ENCODE measurements at places on chromosomes 7 and 10. TPM values are rescaled to one million over a fixed set of nuclear protein-coding genes. Genes with fewer than 3 reads are reported as not detected.

GRCh38 chr7:53642361-53642760 is 606.9 kb downstream of the POM121L12 start:
- DNase-seq = no peak
- H3K36me3 ChIP-seq = no peaks in the 10 kb centered on the region
- H3K4me1 ChIP-seq = no peaks in the 10 kb centered on the region
- no peak overlapping the region for H3K4me3 ChIP-seq
- no peaks in the 10 kb centered on the region for H3K27me3 ChIP-seq

DNA sequence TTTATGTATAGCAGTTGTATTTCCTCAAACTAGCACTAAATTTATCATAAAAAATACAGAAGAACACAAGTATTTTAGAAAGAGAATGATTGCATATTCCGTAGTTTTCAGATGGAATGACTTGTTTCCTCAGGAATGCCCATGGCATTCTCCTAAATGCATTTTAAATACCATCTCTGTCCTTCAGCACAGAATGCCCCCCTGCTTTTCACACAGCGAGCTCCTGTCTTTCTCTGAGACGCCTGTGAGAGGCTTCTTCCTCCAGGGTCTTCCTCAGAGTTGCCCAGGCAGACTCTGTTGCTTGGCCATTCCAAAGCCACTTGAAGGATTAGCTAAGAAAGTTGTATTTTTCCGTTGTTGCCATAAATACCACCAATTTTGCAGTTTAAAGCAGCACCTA is 10.1 kb downstream of the LANCL2 start:
- H3K27me3 ChIP-seq = no peaks in the 10 kb centered on the region
- no peaks in the 10 kb centered on the region for H3K36me3 ChIP-seq
- peaks cover 4% of the 10 kb centered on the region for H3K4me1 ChIP-seq
- no peak for DNase-seq

- no peaks in the 10 kb centered on the region for H3K36me3 ChIP-seq
- H3K27me3 ChIP-seq = no peaks in the 10 kb centered on the region
- DNase-seq = peak; percentile 88
- H3K4me1 ChIP-seq = peaks cover 12% of the 10 kb centered on the region
Measured at GRCh38 chr10:132133005-132133404, 53.7 kb upstream of the DPYSL4 start.

- no peak overlapping the region for H3K27ac ChIP-seq
- H3K27me3 ChIP-seq = peaks cover 23% of the 10 kb centered on the region
Measured at GRCh38 chr7:73638911-73639310, 14.6 kb upstream of the MLXIPL start.

DNA sequence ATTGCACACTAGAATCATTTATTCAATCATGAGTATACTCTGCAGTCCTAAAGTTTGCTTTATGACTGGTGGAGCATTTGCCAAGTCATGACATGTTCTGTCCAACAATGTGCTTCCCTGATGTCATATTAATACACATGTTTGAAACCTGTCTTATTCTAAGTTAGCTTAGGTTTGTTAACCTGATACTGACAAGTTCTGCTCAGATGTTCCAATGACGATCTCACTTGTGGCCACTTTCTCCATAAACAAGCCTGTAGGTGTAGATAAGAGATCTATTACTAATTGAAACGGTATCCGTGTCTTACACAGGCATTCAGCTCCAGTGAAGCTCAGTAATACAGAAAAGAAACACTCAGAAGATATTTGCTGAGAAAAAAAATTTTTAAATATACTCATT is 64.9 kb downstream of the GPR37 start:
- DNase-seq = no peak
- no peaks in the 10 kb centered on the region for H3K27me3 ChIP-seq
- no peak overlapping the region for H3K4me3 ChIP-seq
- no peaks in the 10 kb centered on the region for H3K36me3 ChIP-seq
- no peak overlapping the region for H3K27ac ChIP-seq
- H3K4me1 ChIP-seq = no peaks in the 10 kb centered on the region

- H3K27ac ChIP-seq = no peak overlapping the region
- H3K36me3 ChIP-seq = peaks cover 20% of the 10 kb centered on the region
Measured at GRCh38 chr7:116733924-116734580, 62.1 kb downstream of the MET start.

- H3K27me3 ChIP-seq = no peaks in the 10 kb centered on the region
- H3K4me3 ChIP-seq = no peak overlapping the region
- no peak overlapping the region for H3K27ac ChIP-seq
- DNase-seq = peak; percentile 66
- H3K4me1 ChIP-seq = peaks cover 7% of the 10 kb centered on the region
Measured at GRCh38 chr7:117212969-117213877, 109.6 kb downstream of the WNT2 start.

DNA sequence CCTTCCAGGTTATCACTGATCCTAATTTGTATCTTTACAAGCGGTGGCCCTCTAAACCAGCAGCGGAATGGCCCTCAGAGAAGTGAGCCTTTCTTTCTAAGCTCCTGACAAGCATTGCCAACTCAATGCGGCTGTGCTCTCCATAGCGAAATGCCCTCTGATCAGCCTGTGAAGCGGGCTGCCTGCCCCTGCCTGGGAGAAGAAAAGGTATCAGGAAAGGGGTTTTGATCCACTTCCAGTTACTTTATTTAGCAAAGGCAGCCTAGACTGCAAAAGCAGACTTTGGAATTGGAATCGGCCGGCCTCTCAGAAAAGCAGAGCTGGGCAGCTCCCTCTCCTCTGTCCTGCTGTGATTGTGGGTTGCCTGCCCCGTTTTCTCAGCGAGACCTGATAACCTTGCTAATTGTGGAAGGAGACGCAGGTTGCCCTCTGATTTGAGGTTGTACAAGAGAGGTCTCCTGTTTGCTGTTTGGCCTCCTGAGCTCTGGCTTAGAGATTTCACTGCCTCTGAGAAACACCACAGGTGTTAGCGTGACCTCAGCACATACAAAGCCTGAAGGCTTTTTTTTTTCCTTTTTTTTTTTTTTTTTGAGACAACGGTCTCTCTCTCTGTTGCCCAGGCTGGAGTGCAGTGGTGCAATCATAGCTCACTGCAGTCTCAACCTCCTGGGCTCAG is 53.9 kb upstream of the SH2B2 start:
- H3K27ac ChIP-seq = no peak overlapping the region
- H3K27me3 ChIP-seq = no peaks in the 10 kb centered on the region
- H3K36me3 ChIP-seq = peaks cover 5% of the 10 kb centered on the region

DNA sequence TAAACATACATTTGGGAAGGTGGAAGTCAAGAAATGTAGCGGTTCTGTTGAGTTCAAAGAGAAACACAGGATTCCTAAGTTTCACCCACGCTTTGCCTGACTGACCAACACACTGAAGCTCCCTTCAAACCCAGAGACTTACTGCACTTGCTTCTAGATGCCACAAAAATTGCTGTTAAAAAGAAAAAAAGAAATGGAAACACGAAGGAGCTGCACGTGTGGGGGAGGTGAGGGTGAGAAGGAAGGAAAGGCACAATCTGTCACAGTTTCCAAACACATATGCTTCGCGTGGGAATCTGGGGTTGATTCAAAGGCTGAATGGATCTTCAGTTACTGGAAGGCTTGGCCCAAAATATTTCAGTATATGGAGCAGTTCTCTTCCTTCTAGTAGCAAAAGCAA is 495.6 kb downstream of the DNAJB6 start:
- DNase-seq = no peak
- H3K27ac ChIP-seq = no peak overlapping the region
- H3K36me3 ChIP-seq = no peaks in the 10 kb centered on the region
- no peak overlapping the region for H3K4me3 ChIP-seq
- H3K4me1 ChIP-seq = no peaks in the 10 kb centered on the region

GRCh38 chr7:120114626-120115025 is 158.3 kb upstream of the KCND2 start:
- DNase-seq = no peak
- no peak overlapping the region for H3K4me3 ChIP-seq
- no peaks in the 10 kb centered on the region for H3K27me3 ChIP-seq
- no peak overlapping the region for H3K27ac ChIP-seq
- H3K36me3 ChIP-seq = no peaks in the 10 kb centered on the region

DNA sequence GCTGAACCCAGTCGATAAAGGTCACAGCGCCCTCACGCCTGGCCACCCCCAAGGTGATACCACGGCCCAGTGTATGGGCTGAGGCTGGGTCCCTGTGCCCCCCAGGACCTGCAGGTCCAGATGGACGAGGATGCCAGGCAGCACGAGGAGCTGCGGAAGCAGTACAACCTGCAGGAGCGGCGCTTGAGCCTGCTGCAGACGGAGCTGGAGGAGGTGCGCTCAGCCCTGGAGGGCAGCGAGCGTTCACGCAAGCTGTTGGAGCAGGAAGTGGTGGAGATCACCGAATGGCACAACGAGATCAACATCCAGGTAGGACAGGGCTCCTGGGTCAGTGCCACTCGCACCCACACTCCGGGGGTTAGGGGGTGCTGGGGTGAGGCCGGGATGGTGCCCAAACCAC is 24.2 kb upstream of the ARPC1A start:
- H3K27me3 ChIP-seq = no peaks in the 10 kb centered on the region
- H3K27ac ChIP-seq = no peak overlapping the region
- H3K4me1 ChIP-seq = no peaks in the 10 kb centered on the region
- no peak overlapping the region for H3K4me3 ChIP-seq
- no peaks in the 10 kb centered on the region for H3K36me3 ChIP-seq
- DNase-seq = no peak

GRCh38 chr7:41692251-41692650 is 10.6 kb downstream of the INHBA start:
- no peaks in the 10 kb centered on the region for H3K27me3 ChIP-seq
- no peak overlapping the region for H3K27ac ChIP-seq
- H3K4me1 ChIP-seq = peaks cover 35% of the 10 kb centered on the region
- H3K4me3 ChIP-seq = no peak overlapping the region
- H3K36me3 ChIP-seq = peaks cover 97% of the 10 kb centered on the region
- DNase-seq = no peak

DNA sequence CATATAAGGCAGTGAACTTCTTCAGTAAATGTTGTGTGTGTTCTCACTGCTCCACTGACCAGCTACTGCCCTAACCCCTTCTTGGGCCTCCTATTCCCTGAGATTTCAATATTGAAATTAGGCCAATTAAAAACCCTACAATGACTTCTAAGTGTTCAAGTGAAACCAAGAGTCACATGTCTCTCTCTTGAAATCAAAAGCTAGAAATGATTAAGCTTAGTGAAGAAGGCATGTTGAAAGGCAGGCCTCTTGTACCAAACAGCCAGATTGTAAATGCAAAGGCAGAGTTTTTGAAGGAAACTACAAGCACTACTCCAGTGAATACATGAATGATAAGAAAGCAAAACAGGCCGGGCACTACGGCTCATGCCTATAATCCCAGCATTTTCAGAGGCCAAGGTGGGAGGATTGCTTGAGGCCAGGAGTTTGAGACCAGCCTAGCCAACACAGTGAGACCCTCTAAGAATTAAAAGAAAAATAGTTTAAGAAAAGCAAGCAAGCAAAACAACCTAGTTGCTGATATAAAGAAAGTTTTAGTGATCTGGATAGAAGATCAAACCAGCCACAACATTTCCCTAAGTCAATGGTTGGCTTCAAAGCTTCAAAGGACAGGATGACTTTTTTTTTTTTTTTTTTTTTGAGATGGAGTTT is 22.3 kb downstream of the BRAF start:
- H3K36me3 ChIP-seq = peaks cover 9% of the 10 kb centered on the region
- no peak overlapping the region for H3K4me3 ChIP-seq
- DNase-seq = no peak
- H3K27ac ChIP-seq = no peak overlapping the region

DNA sequence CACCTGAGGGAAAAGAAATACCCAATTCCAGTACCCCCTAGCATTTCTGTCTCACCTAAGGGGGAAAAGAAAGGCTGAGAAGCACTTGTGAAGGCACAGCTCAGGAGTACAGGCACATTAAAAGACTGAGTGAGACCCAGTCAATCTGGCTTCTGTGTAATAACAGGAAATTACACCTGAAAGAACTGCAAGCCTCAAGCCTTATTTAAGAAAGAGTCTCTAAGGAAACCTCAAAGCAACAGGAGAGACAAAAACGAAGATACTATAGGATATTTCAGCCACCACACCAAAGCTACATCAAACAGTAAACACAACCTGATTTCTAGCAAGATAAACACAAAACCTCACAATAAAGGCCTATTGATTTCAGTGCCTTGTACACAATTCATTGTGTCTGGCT is 69.6 kb upstream of the CDK1 start:
- H3K27me3 ChIP-seq = no peaks in the 10 kb centered on the region
- no peaks in the 10 kb centered on the region for H3K36me3 ChIP-seq
- DNase-seq = no peak
- H3K27ac ChIP-seq = no peak overlapping the region

DNA sequence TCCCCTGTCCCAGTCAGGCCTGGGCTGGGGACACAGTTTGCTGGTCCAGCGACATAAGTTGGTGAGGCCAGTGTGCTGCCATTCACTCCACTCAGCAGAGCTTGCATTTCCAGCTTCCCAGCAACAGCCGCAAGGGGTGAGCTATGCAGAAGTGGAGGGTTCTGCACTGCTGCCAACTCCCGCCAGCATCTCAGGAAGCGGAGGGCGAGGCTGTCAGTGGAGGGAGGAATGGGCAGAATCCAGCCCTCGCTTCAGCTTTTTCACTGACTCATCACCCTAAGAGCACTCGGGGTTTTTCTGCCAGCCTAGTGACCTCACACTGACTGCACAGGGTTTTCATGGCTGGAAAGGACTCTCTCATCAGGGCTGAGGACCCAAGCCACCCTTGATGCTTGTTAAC is 625.1 kb upstream of the MKI67 start:
- H3K27me3 ChIP-seq = no peaks in the 10 kb centered on the region
- no peaks in the 10 kb centered on the region for H3K4me1 ChIP-seq
- no peak overlapping the region for H3K4me3 ChIP-seq
- H3K36me3 ChIP-seq = no peaks in the 10 kb centered on the region

- no peaks in the 10 kb centered on the region for H3K36me3 ChIP-seq
- H3K27me3 ChIP-seq = no peaks in the 10 kb centered on the region
- H3K27ac ChIP-seq = no peak overlapping the region
- peak; percentile 39 for DNase-seq
Measured at GRCh38 chr7:2030475-2031450, 202.0 kb downstream of the MAD1L1 start.

- H3K27me3 ChIP-seq = no peaks in the 10 kb centered on the region
- no peaks in the 10 kb centered on the region for H3K36me3 ChIP-seq
- H3K27ac ChIP-seq = no peak overlapping the region
- H3K4me3 ChIP-seq = no peak overlapping the region
- no peaks in the 10 kb centered on the region for H3K4me1 ChIP-seq
- peak; percentile 6 for DNase-seq
Measured at GRCh38 chr10:55091691-55092328, 290.8 kb upstream of the PCDH15 start.

The HACD1 gene
- 23.9 TPM for polyA plus RNA-seq

The DEPP1 gene
- polyA plus RNA-seq = 5.3 TPM
